ENCODE measurements at places on chromosomes 1 and 21.

DNA sequence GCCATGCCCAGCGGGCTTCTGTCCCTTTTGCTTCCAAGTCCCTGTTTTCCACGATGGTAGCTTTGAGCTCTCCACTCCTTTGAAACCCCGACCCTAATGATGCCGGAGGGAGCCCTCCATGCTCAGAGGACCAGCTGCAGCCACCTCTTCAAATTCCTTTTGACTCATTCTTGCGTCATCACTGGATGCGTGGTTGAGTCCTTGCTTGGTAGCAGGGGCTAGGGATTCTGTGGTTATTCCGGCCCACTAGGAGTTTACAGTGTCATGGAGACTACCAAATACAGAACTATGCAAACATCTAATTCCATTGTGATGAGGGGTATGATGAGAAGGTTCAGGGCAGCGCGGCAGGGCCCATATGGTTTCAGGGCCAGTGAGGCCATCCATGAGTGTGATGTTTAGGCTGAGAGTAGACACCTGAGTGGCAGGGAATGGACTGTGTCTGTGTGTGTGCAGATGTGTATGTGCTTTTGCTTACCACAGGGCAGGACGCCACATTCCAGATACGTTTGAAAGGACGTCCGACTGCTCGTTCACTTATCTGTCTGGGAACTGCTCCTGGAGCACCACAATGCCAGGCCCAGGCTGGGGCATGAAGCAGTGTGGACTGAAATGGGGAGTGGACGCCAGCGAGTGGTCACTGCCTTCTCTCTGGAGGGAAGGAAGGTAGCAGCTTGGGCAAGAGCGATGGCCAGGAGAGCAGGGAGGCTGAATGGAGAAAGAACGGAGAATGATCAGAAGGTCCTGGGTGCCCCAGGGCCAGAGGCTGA lies 30.4 kb upstream of the ZBTB21 start:
- DNase-seq = no peak

DNA sequence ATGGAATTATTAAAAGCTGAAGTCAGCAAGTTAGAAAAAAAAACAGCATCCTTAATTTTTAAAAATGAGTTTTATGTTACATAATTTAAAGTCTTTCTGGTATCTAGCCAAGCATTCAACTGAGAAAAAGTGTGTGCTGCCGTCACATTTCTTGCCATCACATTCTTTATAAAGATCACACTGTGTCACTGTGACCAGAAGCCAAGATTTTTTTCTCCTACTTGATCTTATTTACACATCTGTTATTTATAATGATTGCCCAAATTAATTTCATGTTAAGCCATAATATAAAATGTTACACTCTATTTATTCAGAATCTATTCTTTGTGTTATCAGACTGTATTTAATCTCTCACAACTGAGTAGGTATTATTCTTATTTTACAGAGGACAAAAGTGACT lies 1603.7 kb downstream of the PLA2G4A start:
- no peak for DNase-seq

DNA sequence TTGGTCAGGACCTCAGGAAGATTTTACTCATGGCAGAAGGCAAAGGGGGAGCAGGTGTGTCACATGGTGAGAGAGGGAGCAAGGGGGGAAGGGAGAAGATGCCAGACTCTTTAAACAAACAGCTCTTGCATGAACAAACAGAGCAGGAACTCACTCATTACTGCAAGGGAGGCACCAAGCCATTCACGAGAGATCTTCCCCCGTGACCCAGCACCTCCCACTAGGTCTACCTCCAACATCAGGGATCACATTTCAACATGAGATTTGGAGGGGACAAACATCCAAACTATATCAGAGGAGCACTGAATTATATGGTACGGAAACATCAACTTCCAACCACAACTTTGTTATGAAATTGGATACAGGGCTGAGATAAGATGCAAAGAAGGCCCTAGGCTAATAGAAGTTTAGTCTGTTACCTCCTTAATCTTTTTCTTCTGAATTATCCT lies 164.9 kb downstream of the ST6GALNAC3 start:
- DNase-seq = no peak

GRCh38 chr1:92877792-92878191 lies 46.0 kb downstream of the RPL5 start:
- no peak for DNase-seq

- no peak for DNase-seq
These were observed 56.1 kb downstream of the KCNN3 start for GRCh38 chr1:154813846-154814505.

DNA sequence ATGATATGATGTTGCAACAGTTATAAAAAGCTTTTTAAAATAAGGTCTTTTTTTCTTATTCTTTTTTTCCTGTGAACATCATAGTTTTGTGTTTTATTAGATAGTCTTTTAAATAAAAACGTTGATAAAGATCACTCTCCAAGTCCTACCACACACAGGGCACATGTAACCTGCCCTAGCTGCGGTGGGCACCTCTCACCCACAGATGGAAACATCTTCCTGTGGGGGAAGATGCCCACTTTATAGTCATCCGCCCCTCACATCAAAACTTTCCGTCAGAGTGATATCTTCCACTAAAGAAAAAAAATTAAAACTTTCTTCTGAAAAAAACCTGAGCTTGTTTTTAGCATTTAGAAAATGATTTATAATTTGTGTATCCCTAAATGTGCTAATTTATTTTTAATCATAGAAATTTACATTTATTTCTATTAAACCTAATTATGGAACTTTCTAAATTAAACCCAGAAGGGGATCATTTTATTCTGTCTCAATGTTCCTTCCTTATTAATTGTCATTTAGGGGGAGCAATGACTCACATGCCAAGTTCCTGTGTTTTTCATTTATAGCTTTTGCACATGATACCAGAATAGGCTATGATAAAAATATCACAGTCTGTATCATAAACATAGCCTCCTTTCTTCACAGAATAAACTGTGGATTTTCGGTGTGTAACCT lies 24.7 kb downstream of the TNFRSF9 start:
- DNase-seq = no peak

DNA sequence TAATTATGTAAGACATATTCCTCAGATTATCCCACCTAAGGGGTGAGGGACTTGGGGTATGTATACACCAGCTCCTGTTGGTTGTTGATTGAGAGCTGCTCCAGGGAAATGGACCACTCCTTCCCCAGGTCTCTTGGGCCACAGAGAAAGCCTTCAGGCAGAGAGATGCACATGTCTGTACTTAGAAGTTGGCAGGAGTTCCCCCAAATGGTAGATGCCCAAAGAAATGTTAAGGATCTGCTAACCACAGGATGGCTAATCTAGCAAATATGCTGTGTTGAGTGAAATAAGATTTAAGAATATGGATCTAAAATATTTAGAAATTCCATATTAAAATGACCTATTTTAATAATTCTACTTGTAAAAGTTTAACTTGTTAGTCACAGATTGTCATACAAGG lies 100.8 kb upstream of the DNAH14 start:
- DNase-seq = no peak

DNA sequence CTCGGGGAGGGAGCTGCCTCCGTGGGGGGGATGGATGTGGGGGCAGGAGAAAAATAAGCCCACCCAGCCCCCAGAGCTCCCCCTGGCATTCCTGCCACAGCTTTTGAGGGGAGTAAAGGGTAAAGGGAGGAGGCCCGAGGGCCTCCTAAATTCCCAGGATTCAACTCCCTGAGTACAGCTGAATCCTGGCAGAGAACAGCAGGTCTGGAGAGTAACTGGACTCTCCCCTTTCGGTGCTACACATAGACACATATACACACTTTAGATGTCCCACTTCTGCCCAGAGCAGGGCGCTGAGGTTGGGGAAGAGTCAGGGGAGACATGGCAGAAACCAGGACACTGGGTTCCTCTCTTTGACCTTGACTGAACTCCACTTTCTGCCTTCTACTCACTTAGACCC lies 3.0 kb downstream of the KIRREL1 start:
- no peak for DNase-seq

GRCh38 chr21:45162809-45163208 lies 88.4 kb downstream of the ADARB1 start:
- DNase-seq = peak; percentile 20

GRCh38 chr1:115325874-115326273 lies 12.2 kb downstream of the NGF start:
- no peak for DNase-seq

GRCh38 chr1:59288046-59288445 lies 8.8 kb upstream of the FGGY start:
- no peak for DNase-seq

- DNase-seq = peak; percentile 98
These were observed 28.5 kb upstream of the ECE1 start for GRCh38 chr1:21318714-21319159.

DNA sequence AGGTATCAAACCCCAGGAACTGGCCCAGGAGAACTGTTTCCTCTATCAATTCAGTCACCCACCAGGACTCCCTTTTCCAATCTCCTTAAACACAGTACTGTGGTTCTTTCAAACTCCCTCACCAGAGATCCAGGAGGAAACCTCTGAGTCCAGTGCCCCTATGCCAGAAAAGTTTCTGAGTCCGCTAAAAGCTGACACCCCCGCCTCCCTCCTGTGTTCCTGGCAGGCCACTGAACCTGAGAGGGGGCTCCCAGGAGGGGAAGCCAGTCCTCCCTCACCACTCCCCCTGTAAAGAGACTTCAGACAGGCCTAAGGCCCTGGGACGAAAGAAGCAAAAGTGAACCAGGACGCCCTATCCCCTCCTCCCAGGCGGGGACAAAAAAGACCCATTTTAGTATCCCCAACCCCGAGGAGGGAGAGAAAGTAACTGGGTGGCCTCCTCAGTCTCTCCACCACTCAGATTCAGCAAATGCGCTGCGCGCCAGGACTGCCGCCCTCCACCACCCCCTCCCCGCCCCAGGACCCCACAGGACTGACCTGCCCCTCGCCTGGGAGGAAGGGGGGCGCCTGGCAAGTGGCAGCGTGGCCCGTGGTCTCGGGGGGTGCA lies 624 bp downstream of the SLC41A1 start:
- DNase-seq = no peak

DNA sequence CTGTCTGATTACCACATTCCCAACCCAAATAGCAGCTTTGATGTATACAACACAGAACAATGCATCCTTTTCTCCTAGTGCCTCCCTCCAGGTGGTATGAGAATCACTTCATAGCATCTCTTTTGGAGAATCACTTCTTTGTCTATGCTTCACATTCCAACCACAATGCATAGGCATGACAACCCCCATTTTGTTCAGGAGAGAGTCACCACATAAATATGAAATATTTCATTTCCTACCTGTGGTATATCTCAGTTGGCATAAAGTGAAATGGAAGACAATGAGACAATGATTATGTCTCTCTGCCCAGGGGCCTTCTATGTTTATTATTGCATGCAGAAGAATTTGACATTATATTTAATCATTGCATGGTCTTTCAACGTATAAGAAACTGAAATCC lies 112.2 kb downstream of the BRINP2 start:
- no peak for DNase-seq

- no peak for DNase-seq
These were observed 49.0 kb upstream of the ACOT11 start for GRCh38 chr1:54499097-54499359.

DNA sequence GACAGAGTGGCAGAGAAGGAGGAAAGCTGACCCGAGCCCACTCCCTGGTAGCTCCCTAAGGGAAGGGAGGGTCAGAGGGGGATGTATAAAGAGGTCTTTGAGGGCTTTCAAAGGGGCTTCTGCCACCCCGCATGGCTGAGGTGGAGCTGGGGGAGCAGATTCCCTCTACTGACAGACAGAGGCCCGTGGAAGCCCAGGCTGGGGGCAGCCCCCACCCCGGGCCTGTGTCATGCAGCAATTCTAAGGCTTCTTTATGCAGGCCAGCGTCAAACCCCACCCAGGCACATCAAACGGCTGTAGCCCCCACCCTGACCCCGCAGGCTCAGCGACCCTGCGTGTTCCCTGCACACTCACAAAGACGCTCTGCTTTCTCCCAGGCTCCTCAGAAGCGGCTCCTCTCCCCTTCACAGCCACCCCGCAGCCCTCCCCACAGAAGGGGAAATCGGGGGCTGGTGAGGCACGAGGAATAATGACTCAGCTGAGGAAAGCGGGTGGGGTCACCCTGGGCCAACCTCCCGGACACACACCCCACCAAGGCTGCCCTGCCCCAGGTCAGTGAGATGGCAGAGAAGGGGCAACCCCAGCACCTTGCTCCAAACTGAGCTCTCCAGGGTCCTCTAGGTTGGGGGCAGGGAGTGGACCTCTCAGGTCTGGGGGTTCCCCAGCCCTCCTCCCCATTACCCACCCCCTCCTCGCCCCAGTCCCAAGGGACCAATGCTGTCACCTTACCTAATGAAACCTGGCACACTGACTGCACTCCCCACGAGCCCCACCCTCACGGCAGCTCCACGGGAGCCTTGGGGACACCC lies 10.8 kb downstream of the SLC45A3 start:
- DNase-seq = no peak

DNA sequence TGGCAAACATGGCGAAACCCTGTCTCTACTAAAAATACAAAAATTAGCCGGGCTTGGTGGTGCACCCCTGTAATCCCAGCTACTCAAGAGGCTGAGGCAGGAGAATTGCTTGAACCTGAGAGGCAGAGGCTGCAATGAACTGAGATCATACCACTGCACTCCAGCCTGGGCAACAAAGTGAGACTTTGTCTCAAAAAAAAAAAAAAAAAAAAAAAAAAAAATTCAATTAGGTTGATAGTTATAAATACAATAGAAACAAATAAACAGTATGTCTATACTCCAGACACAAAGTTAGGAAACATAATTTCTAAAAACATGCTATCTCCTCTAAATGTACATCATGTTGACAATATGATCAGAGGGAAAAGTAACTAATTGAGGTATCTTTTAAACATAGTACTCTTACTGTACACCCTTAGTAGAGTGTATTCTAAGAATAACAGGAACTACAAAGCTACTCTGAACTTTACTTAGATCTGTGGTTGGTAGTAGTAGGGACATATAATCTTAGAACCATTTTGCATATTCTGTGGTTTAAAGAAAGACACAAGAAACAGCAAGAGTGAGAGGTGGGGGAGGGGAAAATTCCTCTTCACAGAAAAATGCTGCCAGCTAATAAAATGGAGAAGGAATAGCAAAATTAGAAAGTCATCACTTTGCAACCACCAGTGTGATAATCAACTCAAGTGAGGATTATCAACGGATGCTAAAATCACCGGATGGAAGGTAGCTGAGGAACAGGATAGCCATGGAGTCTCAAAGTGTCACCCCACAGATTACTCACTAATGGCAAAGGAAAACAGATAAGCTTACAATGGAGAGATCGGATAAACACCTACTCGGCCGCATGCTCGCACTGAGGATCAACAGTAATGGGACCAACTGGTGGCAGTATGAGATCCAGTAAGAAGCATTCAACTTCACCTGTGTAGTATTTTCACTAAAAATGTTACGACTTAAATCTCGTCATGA lies 35.0 kb downstream of the MTOR start:
- DNase-seq = no peak

DNA sequence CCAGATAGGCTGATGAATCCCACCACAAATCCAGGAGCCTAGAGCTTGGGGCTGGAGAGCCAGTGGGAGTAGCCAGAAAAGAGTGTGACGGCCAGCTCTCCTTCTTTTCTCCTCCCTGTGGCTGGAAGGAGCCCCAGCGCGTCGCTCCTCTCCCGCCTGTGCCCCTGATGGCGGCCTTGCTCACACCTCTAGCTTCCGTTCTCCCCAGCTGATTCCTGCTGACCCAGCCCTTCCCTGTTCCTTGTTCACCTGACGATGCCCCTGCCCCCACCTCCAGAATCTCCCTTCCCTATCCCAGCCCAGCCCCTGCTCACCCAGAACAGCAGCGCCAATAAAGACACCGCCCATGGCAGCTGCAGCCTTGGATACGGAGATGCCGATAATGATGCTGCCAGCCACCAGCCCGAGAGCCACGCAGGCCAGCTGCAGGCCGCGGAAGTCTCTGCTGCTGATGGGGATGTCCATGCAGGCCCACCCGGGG lies 656 bp downstream of the KNCN start:
- no peak for DNase-seq

All from vagina (tissue), 2 donors.